ENCODE measurements at places on chromosomes 6 and 20.

GRCh38 chr6:103874575-103874974, 985.1 kb downstream of the HACE1 start:
- no peak for DNase-seq

DNA sequence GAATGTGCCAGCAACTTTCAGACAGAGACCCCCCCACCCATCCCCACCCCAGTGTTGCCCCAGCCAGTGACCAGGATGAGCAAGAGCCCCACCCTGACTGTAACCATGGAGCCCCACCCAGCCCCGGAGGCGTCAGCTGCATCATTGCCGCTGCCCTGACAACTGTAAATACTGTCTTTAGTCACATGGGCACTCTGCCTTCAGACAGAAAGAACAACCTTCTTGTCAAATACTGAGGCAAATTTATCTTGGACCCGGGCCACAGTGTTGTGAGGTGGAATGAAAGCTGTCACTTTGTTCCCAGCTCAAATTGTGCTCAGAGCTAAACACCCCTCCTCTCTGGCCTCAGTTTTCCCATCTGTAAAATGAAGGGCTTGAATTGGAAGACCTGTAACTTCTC, 23.7 kb downstream of the MOCS3 start:
- peak; percentile 59 for DNase-seq

- DNase-seq = no peak
Observed at GRCh38 chr6:65558071-65558470, 149.0 kb downstream of the EYS start.

- no peak for DNase-seq
Observed at GRCh38 chr6:166946125-166946524, 10.2 kb downstream of the RNASET2 start.

DNA sequence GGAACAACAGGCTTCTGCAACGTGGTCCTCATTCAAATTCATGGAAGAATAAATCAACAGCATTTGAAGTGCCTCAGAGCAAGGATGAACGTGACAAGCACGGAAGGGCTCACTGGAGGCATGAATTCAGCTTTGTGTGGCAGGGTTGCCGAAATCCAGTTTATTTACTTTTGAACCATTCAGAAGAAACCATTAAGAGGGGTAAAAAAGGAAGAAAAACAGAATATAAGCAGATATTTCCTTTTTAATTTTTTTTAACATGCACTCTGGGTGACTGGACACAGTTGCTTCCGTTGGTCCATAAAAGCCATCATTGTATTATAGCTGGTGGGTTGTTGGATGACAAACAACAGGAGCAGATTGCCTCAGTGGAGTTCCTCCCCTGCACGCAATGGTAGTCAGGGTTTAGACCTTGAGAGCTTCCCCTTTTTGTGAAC, 17.3 kb upstream of the SNRPB2 start:
- no peak for DNase-seq

DNA sequence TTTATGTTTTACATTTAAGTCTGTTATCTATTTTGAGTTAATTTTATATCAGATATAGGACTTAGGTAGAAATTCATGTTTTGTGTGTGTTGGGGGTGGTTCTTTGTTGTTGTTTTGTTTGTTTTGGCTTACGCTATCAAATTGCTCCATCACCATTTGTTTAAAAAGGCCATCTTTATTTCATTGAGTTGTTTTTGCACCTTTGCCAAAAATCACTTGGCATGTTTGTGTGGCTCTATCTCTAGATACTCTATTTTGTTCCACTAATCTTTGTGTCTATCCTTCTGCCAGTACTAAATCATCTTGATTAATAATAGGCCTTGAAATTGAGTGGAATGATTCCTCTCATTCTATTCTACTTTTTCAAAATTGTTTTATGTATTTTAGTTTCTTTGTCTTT, 7.4 kb downstream of the CYP39A1 start:
- DNase-seq = peak; percentile 48

DNA sequence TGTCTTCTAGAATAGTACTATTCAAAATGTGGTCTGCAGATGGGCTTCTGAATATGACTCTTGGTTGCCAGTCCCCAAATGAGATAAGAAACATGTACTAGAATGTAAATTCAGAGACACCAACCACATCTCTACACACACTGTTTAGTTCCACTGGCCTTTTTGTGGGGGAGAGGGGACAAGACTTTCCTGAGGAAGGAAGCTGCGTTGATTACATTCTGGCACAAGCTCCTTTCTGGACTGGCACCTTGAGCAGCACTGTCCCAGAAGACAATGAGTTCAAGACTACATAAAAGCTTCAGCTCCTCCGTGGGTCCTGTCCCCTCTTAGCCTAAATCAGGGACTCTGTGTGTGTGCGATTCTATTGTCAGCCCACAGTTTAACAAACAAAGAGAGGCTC, 6.9 kb upstream of the IYD start:
- no peak for DNase-seq

DNA sequence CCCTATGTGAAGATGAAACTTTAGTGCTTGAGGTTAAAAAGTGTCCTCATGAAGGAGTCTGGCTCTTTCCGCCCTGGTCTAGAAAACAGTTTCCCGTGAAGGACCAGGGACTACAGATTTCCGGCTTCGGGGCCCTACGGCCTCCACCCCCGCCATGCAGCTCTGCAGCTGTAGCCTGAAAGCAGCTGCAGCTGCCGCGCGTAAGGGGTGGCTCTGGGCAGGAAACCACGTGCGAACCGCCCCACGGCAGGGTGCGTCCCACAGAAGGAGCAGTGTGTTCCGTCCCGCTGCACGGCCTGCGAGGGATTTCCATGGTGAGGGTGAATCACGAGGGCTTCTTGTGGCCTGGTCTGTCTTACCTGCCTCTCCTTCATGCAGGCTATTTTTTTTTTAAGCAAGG, 117.0 kb downstream of the ERMARD start:
- no peak for DNase-seq

DNA sequence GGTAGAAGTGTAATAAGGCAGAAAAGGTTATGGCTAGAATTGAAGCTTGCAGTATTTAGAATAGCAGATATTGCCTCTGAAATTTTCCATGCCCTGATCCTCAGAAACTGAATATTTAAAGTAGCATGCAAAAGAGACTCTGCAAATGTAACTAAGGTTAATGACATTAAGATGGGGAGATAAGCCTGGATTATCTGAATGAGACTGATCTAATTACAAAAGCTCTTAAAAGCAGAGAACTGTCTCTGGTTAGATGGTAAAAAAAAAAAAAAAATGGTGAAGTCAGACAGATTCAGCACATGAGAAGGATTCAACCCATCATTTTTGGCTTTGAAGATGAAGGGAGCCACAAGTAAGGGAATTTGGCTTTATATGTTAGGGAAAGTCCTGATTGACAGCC, 503.7 kb upstream of the IRAK1BP1 start:
- DNase-seq = no peak

GRCh38 chr6:139722530-139722929, 348.1 kb upstream of the CITED2 start:
- DNase-seq = no peak

GRCh38 chr6:95431637-95432228, 145.6 kb upstream of the MANEA start:
- peak; percentile 45 for DNase-seq

GRCh38 chr6:20447157-20447556, 45.5 kb downstream of the E2F3 start:
- DNase-seq = no peak

DNA sequence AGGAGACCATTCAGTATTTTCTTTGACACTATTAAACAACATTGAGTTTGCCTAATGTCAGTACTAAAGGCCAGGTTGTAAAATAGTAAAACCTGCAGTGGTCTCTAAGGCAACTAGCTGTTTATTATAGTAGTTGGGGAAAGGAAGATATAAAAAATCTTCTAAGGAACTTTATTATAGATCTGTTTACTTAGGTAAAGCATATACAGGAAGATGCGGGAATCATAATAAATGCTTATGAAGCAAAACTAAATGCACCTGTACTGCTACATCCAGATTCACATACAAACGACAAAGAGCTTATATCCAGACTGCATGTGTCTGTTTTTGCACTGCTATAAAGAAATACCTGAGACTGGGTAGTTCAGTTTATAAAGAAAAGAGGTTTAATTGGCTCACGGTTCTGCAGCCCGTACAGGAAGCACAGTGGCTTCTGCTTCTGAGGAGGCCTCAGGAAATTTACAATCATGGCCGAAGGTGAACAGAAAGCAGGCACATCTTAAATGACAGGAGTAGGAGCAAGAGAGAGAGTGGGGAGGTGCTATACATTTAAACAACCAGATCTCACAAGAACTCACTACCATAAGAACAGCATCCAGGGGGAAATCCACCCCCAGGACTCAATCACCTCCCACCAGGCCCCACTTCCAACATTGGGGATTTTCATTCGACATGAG, 8.7 kb upstream of the TRIM39 start:
- no peak for DNase-seq

DNA sequence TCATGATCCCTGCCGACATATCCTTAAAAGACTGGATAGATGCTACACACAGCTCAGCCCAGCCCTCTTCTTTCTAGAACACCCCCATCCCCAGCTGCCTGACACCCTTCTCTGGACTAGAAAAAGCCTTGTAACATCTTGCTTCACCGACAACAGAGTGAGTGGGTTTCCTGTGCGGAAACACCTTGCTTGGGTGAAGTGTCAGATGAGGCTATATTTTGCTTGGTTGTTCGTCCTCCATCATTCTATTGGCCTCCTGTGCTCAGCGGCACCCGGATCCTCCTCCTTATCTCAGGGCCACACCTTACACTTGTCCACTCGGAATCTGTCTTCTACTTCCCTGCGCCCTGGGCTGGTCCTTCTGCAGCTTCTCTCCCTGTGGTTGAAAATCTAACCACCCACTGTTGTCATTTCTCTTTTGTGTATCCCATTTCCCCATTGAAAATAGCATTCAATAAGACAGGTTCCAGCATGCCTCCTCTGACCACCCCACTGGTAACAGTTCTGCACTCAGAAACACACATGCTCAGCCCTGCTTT, 101.3 kb upstream of the MLN start:
- no peak for DNase-seq

DNA sequence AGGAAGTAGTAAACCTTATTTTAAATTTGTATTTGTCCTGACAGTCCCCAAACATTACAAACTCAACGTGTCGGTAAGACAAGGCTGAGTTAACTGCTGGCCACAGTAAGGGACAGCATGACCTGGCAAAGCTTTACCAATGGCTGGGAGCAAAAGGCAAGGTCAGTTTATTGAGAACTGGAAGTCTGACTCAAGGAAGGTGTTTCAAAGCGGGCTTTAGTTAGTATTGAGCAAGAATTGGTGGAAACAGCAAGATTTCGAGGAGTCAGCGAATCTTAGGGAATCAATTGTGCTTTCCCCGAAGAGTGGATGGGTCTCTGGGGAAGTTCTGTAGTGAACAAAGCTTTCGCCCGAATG, 885 bp upstream of the GZF1 start:
- peak; percentile 44 for DNase-seq

- DNase-seq = no peak
Observed at GRCh38 chr6:34061348-34061747, 84.5 kb downstream of the GRM4 start.

DNA sequence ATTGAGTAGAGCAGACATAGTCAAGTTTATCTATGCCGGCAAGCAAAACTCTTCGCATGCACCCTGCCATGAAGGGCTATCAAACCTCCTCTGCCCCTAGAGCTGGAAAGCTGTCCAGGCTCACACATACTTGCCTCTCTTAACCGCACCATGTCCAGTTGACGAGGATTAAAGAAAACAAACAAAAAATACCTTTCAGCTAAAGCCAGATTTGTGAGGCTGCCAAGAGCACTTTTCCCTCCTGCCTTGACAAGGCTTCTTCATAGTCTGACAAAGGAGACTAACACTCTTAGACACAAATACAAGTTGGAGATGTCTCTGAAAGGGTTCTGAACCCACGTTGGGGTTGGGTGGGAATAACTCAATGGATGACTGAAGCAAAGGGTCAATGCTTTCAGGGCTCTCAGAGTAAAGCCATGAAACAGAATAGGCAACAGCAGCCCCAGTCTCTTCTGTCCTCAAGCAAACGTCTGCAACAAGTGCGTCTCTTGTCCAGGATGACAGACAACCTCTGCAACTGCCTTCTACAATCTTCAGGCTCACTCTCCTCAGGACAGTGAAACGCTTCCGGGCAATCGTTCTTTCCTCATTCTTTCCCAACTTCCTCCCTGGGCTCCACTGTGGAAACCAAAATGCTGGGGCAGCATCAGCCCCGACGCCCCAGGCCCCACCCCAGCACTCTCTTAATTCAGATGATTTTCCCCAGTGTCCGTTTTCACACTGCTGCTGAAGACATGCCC, 57.8 kb downstream of the AGPAT4 start:
- DNase-seq = no peak

DNA sequence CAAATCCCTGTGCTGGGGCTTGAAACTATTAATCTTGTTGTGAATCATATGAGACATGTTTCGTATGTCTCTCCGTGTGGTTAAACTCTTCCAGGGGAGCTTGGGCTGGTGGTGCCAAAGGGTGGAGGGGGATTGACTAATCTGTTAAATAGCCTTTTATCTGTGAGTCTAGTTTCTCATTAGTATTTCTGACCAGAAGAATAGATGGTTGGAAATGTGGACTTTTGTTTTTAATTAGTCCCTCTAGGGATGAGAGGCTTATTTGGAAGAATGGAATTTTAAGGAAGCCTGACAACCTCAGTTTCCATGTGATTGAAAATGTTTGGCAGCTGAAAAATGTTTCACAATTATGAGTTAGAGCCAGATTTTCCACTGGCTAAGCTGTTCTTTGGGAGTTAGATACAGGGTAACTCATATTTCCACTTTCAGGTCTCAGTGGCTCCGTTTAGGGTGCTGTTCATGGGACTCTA, 117.3 kb downstream of the BCKDHB start:
- no peak for DNase-seq

DNA sequence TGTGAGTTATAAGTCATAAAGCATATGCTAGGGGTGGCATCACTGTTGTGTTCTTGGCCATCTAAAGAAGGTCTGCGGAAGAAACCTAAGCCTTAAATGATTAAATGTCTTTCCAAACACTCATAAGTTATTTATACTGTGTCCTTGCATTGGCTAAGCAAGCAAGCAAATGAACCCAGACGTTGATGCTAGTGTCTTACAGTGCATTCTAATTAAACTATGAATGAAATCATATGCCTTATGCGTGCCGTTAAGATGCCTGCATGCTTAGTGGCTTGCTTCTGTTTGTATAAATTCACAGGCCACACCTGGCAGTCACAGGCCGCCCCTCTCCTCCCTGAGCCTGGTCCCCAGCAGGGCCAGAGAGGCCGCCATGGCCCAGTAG, 49.9 kb downstream of the RIN2 start:
- DNase-seq = no peak

GRCh38 chr6:123009059-123009458, 13.0 kb downstream of the CLVS2 start:
- DNase-seq = peak; percentile 2

GRCh38 chr20:32648761-32649650, 24.7 kb downstream of the C20orf203 start:
- DNase-seq = peak; percentile 77

DNA sequence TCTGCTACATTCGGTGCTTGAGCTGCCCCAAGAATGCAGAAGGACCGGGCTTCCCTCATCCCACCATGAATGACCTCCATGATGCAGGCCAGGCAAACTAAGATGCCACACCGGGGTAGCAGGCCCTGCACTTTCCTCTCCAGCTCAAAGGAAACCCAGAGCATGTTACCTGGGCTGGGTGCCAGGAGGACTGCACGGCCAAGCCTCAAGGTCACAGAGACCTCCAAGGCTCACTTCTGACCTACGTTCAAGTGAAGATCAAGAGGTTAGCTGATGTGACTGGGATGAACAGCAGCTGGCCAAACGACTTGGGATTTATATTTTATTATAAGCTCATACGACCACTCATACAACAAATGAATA, 501.8 kb downstream of the CD83 start:
- no peak for DNase-seq

All from MCF 10A (cell line).